ENCODE measurements at places on chromosomes 7 and 10.

GRCh38 chr7:2803755-2804154 lies 40.4 kb downstream of the GNA12 start:
- no peak for DNase-seq

DNA sequence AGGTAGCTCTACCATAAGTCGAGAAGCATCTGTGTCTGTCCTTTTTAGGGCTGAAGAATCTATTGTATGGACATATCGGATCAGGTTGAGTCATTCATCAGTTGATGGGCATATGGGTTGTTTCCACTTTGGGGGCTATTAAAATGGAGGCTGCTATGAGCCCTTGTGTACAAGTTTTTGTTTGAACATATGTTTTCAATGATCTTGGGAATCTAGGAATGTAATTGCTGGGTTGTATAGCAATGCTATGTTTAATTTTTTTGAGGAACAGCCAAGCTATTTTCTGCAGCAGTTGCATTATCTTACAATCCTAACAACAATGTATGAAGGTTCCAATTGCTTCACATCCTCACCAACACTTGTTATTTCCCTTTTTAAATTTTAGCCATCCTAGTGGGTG lies 46.4 kb upstream of the HABP2 start:
- no peak for DNase-seq

DNA sequence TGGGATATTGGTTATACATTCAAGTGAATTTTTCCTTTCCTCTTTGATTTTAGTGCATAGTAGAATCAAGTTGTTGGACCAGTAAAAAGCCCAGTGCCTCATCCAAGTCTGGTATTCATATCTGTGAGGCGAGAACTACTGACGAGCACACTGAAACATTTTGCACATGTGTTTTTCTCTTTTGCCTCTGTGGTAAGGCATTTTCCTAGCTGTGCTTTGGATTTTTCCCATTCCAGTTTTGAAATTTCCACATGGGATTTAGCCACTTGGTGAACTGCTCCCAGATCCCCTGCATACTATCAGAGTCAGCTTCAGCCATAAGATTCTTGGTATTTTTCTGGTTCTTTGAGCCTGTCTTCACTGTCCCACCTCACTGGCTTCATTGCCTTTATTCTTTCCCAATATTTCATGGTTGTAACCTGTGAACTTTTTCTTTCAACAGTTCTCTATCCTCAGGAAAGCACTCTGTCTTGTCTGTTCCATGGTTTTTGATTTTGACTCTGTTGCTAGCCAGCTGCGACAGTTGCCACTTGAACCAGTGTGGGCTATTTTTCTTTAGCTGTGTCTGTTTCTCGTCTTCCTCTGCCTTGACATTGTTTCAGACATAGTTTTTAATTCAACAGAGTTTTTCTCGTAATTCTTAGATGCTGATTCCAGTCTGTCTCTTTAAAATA lies 239.0 kb downstream of the REEP3 start:
- no peak for DNase-seq

- no peak for DNase-seq
Measured at GRCh38 chr7:55024776-55025175, 6.0 kb downstream of the EGFR start.

DNA sequence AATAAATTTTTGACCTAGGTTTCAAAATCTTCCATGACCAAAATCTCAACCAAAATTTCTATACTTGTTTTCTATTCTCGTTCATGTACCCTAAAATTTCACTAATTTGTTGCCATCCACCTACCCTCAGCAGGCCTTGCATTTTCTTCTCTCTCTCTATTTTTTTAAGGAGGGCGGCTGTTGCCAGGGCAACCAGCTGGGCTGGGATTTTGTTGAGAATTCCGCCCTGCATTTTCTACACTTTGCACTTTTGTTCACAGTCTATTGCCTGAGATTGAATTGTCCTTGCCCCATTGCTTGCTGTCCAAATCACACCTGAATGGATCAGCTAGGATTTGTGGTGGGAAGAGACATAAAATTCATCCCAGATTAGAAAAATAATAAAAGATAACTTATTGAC lies 657.5 kb upstream of the NRP1 start:
- no peak for DNase-seq

- DNase-seq, result no peak
Measured at GRCh38 chr10:35834877-35835494, 192.9 kb upstream of the FZD8 start.

DNA sequence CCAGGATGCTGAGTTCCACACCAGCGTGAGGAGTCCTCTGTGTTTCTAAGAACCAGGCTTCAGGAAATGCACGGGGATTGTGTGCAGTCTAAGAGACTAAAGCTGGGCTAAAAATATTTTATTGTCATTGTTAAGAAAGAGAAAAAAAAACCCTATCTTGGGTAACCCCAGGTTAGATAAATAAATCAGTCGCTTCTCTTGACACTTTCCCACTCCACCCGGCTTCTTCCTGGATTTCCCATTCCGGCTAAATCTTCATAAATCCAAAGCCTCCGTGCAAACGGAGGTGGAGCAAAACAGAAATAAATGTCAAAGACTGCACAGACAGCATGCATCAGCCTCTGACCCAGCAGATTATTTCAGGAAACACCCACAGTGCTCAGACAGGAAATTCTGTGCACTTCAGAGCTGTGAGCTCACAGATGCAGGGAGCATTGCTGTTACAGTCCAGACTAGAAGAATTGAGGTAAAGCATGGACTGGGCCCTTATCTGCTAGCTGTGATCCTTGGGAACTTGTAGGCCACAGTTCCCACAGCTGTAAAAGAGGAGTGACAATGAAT lies 44.8 kb upstream of the GRID1 start:
- no peak for DNase-seq

DNA sequence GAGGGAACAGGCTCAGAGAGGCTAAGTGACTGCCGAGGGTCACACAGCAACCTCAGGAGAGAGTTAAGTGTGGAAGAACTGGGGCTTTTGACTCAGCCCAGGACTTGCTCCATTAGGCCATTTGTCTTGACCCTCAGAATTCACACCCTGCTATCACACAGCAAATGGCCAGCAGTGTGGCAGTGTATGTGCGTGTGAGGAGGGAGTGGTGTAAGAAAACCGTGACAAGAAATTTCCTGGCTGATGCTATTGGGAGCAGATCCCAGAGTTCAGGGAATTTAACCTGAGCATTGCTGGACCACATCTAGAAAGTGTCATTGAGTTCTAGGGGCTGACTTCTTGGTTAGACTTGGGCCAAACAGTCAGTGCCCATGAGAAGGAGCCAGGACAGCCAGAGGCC lies 18.4 kb downstream of the VWA2 start:
- DNase-seq, result no peak

DNA sequence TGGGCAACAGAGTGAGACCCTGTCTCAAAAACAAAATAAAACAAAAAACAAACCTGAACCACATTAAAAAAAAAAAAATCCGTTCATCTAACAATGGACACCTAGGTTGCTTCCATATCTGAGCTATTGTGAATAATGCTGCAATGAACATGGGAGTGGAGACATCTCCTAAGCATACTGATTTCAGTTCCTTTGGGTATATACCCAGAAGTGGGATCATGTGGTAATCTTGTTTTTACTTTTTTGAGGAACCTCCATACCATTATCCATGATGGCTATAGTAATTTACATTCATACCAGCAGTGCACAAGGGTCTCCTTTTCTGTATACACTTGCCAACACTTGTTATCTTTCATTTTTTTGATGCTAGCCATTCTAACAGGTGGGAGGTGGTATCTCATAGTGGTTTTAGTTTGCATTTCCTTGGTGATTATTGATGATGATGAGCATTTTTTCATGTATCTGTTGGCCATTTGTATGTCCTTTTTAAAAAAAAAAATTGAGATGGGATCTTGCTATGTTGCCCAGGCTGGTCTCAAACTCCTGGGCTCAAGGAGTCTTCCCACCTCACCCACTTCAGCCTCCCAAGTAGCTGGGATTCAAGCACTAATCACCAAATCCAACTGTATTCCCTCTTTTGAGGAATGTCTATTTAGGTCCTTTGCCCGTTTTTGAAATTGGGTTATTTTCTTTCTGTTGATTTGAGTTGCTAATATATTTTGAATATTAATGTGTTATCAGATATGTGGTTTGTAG lies 17.5 kb downstream of the CDK13 start:
- no peak for DNase-seq

GRCh38 chr7:142177869-142178268 lies 66.4 kb downstream of the MGAM2 start:
- DNase-seq, result no peak

GRCh38 chr7:137354396-137354795 lies 10.9 kb upstream of the PTN start:
- DNase-seq, result no peak

DNA sequence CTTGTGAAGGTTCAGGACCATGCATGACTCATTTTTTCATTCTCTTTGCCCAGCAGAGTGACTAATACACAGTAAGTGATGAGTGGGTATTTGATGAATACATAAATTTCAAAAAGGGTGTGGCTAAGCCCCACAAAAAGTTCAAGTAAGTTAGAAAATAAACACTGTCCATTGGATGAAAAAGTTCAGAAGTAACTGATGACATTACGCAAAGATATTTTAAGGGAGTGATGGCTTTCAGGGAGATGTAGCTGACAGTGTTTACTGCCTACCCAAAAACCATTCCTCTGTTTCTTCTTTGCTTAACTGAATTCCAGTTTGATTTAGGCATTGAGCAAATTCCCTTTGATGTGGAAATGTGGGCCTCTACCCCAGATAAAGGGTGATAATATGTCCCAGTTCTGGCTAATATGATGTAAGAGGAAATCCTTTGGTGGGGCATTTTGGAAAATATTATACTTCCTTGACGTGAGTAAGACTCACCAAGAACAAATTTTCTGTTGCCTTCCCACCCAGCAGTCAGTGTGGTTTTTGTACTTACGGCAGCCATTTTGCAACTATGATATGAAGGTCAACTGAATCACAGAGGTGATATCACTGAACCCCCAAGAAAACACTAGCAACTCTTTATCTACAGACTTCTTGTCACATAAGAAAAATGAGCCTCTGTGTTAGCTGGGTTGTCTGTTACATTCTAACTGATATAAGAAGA lies 29.0 kb upstream of the EBLN1 start:
- DNase-seq, result no peak

GRCh38 chr10:91551856-91552255 lies 81.0 kb downstream of the PPP1R3C start:
- peak; percentile 52 for DNase-seq

GRCh38 chr10:93752761-93753160 lies 5.0 kb upstream of the LGI1 start:
- DNase-seq, result no peak

DNA sequence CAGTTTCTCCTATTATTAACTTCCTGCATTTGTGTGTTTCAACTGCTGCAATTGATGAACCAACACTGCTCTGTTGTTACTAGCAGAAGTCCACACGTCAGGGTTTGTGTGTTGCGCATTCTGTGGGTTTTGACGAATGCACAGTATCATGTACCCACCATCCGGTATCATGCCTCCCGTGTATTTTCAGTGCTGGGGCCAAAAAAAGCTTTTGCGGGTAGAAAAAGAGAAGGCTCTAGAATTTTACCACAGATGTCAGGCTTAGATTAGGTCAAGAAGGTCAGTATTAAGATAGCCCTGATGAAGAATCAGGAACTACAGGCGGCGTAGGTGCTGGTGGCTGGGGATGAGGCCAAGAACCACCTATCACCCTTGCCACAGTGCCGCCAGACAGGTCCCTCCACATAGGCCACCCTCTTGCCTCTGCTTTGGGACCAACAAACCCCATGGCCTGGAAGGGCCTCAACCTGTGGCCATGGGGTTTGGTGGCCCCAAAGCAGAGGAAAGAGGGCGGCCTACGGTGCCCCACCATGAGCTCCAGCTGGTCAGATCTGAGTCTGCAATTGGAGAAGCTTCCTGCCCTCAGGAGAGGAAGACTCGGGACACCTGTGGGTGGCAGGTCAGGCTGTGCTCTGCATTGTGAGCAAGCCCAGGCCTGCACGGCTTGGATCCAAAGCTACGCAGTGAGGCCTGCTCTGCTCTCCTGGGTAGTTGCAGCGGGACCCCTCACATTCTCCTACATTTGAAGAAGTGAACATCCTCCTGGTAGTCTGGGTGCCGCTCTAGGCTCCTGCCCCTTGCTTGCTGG lies 71.9 kb downstream of the MKI67 start:
- no peak for DNase-seq

- no peak for DNase-seq
Measured at GRCh38 chr10:60236869-60237524, 152.7 kb downstream of the ANK3 start.

- no peak for DNase-seq
Measured at GRCh38 chr7:36484265-36484664, 94.6 kb downstream of the ANLN start.

- no peak for DNase-seq
Measured at GRCh38 chr10:7810443-7810842, 7.9 kb upstream of the TAF3 start.

- no peak for DNase-seq
Measured at GRCh38 chr7:27947586-27948278, 207.8 kb downstream of the TAX1BP1 start.

DNA sequence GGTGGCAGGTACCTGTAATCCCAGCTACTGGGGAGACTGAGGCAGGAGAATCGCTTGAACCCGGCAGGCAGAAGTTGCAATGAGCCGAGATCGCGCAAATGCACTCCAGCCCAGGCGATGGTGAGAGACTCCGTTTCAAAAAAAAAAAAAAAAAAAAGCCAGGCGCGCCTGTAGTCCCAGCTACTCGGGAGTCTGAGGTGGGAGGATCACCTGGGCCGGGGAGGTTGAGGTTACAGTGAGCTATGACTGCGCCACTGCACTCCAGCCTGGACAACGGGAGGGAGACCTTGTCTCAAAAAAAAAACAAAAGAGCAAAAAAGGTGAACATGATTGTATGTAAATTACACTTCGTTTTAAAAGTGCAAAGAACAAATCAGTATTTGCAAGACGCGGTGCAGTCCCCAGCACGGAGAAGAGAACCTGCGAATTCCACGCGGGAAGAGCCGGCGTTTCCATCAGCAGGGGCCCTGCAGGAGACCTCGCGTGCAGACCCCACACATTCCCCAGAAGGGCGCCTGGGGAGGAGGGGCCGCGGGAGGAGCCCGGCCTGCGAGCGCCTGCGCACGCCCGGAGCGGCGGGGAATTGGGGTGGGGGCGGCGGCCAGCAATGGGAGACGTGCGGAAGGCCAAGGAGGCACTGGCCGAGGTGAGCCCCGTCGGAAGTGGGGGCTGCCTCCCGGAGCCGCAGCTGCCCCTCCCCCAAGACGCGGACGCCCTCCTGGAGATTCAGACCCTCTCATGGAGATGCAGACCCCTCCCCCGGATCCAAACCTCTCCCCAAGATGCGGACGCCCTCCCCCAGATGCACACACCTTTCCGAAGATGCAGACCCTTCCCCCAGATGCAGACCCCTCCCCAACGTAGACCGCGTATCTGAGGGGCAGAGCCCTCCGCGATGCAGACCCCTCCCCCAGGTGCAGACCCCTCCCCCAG lies 16.7 kb upstream of the SUN1 start:
- DNase-seq, result peak; percentile 78

GRCh38 chr7:26954951-26955350 lies 90.6 kb upstream of the SKAP2 start:
- no peak for DNase-seq

DNA sequence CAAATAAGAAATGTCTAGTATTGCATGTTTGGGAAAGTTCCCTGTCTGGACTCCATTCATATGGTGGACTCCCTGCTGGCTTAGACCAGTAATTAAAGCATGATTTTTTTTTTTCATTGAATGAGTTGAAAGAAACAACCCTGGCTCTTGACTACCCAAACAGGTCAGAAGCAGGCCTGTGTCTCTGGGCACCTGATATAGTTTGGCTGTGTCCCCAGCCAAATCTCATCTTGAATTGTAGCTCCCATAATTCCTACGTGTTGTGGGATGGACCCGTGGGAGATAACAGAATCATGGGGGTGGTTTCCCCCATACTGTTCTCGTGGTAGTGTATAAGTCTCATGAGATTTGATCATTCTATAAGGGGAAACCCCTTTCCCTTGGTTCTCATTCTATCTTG lies 206.2 kb downstream of the TMEM178B start:
- DNase-seq, result no peak

GRCh38 chr10:23371073-23371472 lies 26.5 kb upstream of the C10orf67 start:
- no peak for DNase-seq

Data from endothelial cell (in vitro differentiated cells).